ENCODE measurements at places on chromosomes 5 and 9. TPM values are rescaled to one million over a fixed set of nuclear protein-coding genes. Genes with fewer than 3 reads are reported as not detected.

Gene ANXA2R
- 29.3 TPM for total RNA-seq

Gene SPAG8
- 1.5 TPM for total RNA-seq

Gene ALAD
- 26.0 TPM for total RNA-seq

DNA sequence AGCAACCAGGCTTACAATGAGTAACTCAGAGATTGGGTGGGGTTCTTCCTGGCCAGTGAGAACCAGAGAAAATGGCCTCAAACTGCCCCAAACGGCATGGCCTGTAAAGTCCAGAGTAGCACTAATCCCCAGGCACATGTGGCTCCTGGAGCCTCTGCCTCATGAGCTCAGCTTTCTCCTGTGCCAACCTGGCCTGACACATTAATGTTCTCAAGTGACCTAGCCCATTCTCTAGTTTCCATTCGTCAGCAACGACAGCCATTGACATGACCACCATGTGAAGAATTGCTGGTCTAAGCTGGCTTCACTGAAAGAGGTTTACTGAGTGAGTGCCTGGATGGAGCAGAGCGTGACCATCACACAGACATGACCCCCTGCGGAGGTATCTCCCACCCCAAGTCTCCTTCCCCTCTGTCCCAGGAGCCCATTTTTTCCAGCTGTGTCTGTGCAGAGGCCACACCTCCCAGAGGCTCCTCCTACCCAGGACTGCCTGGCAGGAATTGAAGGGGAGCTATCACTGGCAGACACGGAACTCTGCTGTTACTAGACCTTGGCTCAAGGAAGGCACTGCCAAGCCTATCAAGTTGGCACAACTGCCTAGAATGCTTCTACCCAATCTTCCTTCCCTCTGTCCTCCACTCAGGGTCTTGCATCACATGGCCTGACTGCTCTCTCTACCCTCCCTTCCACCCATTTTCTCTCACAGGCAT is 59.0 kb upstream of the BOD1 start:
- no peak for DNase-seq

GRCh38 chr5:17343675-17344074 is 126.2 kb downstream of the BASP1 start:
- DNase-seq = no peak
